ENCODE measurements at places on chromosomes 16 and 17.

DNA sequence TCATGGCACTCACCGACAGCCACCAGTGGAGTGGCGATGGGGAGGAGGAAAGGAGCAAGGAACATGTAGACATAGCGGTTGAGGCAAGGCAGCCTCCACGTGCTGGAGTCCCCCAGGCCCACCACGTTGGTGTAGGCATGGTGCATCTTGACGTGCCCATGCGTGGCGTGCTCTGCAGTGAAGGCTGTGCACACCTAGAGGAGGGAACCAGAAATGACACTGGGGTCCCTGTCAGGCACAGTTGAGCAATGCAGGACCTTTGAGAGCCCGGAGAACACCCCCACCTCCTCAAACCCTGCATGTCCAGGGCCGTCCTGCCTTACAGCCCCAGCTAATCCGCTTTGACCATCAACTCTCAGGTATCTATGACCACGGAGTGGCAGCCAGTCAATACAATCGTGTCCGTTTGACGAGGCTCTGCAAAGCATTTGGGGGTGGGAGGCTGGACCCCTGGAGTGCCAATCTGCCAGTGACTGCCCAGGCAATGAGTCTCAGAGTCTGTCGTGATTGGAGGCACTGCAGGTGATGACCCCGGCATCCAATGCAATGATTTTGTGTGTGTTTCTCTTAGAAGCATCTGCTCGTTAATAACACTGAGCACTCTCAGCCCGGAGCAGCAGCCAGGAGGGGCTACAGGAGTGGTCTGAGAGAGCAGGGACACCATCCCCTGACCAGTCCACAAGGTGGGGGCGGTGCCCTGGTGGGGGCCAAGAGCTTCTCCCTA, 9.9 kb upstream of the FDXR start:
- no peak for DNase-seq

- peak; percentile 55 for DNase-seq
These were observed 53.0 kb downstream of the RPA1 start for GRCh38 chr17:1882836-1883235.

DNA sequence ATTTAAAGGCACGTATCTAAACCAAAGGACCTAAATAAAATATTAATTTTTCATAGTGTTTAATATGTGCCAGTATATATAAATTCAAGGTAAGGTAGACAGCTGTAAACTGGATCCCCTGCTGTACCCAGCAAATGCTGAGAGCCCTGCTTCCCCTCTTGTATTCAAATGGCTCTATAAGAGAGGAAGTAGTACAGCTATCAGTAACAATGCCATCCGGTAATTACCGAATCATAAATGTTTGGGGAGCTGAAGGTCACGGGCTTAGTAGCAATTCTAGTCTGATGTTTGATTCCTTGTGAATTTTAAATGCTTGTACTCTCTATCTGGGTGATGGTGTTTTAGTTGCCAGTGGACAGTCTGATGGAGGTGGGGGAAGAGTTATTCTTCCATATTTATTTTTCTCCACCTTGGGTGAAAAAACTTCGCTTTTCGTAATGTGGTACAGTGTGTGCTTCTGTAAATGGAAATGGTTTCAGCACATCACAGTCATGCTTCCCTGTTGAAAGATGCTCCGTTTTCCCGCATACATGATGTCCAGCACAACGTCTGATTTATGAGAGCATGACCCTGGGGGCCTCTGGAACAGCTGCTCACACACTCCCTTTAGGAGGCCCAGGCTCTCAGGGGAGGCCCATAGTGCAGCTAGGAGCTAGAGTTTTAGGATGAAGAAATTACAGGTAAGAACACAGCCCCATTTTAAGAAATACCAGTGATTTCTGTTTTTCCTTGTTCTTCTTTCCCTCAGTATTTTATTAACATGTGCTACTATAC, 423.9 kb downstream of the WWOX start:
- DNase-seq = no peak

DNA sequence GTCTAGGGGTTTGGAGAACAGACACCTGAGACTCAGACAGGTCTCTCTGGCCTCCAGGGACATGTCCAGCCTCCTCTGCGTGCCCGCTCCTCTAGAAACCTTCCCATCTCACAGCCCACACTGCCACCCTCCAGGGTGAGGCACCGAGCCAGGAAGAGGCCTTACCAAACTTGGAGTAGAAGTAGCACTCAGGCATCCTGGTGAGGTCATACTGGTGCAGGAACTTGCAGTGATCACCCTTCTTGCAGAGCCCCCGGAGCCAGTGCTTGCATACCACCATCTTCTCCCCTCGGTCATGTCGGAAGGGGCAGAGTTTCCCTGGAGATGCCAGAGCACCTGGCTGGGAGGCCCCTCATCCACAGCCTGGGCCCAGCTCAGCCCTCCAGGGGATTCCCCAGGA, 4.2 kb downstream of the CPSF4L start:
- DNase-seq = no peak

GRCh38 chr17:78438694-78439325, 60.4 kb downstream of the PGS1 start:
- no peak for DNase-seq

DNA sequence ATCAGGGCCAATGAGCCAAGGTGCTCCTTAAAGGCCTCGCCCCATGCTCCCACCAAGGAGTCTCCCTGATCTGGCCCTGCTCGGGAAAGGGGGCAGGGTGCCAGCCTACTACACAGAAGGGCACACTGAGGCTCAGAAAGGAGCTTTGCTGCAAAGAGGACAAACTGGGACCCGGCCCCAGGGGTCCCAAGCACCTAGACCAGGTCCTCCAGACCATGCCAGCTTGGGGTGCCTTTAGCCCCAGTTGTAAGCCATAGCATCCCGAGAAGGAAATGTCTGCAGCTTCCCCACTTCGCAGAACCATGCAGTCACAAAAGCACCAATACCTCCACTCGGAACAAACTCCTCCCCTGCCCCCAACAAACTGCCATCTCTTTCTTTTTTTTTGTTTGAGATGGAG, 74.8 kb upstream of the CDC42EP4 start:
- DNase-seq = no peak

Data from B cell (primary cell).